Panc1 (cell line): ENCODE measurements at places on chromosomes 4 and X.

- DNase-seq = no peak
These were observed 22.4 kb downstream of the SEC31A start for GRCh38 chr4:82868572-82868971.

- no peak for DNase-seq
These were observed 1794.9 kb upstream of the TENM3 start for GRCh38 chr4:180448306-180448705.

DNA sequence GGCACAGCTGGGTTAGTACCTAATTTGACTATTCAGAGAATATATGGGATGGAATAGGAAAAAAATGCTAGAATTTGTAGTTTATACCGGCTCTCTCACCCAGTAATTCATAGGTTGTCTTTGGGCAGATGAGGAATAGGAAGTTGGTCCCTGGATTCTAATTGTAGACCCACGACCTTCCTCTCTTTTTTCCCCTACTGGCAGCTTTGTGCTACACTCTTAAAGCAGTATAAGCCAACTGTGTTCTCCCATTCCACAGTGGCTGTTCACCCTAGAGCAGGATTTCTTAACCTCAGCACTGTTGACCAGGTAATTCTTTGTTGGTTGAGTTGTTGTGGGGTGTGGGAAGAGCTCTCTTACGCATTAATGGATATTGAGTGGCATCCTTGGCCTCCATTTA lies 92.9 kb downstream of the FNIP2 start:
- no peak for DNase-seq

GRCh38 chr4:80931631-80932081 lies 98.9 kb upstream of the BMP3 start:
- no peak for DNase-seq

DNA sequence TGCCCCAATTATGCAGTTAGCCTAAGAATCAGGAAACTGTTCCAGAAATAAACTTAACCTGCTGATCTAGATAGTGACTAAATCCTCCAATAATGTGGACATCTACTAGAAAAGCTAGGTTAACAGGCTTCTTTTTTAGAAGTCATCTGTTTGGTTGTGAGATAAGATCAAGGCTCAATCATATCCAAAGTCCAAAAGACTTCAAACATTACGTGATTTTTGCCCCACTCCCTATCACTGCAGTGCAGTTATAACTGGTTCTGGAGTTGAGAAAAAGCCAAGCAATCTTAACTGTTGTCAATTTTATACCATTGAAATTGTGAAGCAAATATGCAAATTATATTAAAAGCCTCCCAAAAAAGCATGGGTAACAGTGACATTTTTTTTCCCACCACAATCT lies 781.4 kb downstream of the KLHL13 start:
- no peak for DNase-seq

DNA sequence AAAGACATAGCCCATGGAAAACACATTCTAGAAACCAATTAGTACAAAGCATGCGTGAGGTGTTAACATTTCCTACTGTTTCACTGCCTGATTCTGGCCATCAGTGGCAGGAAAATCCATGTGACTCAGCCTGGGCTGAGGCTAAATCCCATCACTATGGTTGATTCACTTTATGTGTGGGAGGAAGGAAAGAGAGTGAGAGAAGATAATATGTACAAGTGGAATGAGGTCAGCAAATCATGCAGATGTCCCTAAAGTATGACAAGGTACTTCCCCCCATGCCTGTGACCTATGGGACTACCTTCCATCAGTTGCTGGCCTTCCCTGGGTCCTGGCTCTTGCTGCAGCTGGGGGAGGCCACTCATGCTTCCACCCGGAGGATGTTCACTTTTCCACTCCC lies 64.2 kb upstream of the MAP3K15 start:
- DNase-seq = no peak

DNA sequence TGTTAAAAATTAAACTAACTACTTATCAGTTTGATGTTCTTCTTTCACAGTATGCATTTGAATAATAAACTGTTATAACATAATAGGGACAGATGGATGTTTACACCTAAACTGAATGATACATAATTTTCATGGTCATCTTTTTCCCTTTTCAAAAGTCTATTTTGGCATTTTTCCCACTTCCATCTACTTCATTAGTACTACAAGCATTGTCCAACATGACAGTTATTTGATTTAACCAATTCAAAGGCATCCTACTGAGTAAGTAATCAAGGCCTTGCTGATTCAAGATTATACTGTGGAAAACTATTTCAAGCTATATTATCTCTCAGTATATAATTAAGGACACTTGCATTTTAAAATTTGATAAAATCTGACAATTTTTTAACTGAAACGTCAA lies 212.9 kb downstream of the FAT4 start:
- DNase-seq = no peak

DNA sequence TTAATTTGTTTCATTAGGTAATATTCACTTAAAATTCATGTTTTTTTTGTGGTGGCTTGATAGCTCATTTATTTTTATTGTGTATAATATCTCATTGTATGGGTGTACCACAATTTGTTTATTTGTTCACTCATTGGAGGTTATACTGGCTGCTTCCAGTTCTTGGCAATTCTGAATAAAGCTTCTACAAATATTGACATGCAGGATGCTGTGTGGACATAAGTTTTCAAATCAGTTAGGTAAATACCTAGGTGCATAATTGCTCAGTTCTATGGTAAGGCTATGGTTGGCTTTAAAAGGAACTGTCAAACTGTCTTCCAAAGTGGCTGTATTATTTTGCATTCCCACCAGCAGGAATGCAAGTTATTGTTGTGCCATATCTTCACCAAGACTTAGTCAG lies 504.5 kb upstream of the GALNTL6 start:
- DNase-seq = no peak

- no peak for DNase-seq
These were observed 63.8 kb upstream of the RPS6KA3 start for GRCh38 chrX:20330545-20330944.

DNA sequence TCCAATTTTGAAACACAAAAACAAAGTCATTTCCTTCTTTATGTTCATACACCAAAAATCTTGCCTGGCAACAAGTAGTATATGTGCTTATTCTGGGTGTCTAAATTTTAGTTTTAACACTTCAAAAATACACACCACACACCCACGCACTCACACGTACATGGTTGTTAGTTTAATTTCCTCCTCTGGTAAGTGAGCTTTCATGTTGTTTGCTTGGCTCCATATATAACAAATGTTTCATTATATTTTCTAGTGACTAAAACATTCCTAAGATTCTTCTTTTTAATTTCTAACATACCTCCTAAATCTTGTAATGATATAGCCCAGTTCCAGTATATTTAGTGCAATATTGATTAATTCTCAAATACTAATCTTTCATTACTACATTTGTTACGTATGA lies 80.9 kb downstream of the PRDM5 start:
- DNase-seq = no peak

DNA sequence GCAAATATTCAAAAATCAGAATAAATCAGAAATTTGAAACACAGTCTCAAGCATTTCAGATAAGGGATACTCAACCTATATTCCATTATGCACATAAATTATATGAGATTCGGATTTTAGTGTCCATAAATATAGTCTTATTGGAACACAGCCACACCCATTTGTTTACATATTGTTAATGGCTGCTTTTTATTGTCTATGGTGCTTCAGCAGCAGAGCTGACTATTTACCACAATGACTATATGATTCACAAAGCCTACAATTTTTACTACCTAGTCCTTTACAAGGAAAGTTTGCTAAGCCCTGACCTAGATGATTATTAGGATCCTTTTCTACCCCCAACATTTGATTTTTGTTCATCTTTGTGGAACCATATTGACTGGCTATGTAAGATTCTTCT lies 63.9 kb downstream of the IL1RAPL1 start:
- DNase-seq = no peak

- DNase-seq = no peak
These were observed 32.9 kb upstream of the EGFL6 start for GRCh38 chrX:13536551-13536950.

DNA sequence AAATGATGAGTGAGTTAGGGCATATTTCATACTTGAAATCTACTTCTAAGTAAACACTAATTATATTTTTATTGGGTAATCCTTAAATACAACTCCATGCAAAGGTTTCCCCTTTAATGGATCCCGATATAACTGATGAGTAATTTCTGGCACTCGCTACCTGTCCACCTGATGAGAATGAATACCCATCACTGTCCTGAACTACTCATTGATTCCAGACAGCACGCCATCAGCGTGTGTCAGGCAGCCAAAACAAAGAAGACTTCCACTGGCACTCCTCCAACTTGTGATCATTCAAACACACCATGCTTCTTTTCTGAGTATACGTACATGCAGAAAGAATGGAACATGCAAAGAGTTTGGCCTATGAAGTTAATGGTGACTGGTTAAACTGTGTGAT lies 69.4 kb downstream of the HCCS start:
- DNase-seq = no peak

DNA sequence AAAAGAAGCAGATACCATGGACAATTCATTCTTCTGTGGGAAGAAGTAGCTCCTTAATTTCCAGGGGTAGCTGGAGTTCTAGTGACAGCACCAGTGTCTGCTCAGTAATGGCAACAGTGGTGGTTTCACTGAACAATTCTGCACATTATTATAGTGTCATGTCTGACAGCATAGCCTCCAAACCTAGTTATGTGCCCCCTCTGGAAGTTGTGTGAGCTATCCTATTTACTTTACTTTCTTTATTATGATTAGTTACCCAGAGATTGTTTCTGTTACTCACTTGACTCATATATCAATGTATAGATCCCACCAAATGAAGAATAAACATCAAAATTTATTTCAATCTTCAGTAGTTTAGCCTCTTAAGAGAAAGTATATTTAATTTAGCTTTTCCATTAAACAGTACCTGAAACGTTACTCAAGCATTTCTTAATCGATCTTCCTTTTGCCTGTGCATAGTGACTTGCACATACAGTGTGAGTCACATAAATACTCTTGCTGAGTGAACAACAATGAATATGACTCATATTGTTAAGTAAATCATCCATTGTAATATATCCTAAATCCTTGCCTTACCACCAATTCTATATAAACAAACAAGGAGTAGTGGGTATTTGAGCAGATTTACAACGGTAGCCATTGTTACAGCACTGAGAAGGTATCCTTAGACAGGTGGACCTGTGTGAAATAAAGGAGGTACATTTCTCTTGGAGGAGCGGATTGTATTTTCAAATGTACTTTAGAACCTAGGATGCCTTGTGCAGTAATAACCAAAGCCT lies 534.7 kb downstream of the ANKRD50 start:
- peak; percentile 45 for DNase-seq

DNA sequence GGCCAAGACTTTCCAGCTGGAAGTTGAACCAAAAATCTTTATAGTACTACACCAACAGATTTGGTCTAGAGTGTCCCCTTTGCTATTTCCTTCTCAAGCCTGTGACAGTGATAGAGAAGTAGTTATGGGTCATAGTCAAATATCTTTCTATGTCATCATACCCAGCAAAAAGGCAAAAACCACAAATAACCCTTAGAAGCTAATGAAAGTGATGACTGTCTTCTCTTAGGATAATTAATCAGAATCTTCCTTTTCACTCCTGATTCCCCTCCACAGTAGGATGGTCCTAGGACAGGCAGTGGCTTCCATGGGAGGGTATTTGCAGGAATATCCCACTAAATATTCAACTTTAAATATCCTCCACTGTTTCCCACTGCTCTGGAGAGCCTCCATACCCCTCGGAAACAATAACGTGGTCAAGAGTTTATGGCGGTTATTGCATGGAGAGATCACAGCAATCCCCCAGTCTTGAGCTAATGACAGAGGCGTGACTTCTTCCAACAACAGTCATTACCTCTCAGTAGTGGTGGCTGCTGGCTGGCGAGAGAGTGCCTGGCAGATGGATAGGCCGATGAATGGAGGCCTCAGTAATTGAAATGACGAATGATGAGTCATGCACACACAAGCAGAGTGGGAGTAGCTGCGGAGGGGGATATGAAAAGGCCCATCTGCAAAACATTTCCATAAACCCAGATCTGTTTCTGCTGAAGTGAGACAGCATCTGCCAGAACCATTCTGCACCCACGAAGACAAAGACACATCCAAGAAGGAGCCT lies 154.9 kb downstream of the STK32B start:
- DNase-seq = no peak

DNA sequence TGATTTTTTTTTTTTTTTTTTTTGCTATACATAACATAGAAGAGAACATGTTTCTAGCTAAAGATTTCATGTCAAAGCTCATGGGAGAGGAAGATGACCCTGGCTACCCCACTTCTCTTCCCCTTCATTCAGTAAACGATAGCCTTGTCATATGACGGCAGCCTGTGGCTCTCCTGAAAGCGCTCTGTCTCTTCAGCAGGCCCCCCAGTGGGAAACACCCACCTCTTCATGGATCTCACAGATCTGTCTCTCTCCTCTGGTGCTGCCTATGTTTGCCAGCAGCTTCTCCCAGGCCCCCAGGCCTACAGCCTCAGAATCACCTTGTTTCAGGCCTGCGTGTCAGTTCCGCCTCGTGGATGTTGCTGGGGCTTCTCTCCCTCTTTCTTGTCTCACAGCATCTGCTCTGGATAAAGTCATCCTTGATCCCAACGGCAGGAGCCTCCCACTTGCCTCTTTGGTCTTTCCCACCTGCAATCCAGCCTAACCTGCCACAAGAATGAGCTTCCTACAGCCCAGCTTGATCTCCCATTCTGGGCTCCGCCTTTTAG lies 34.6 kb downstream of the RHOH start:
- DNase-seq = no peak

DNA sequence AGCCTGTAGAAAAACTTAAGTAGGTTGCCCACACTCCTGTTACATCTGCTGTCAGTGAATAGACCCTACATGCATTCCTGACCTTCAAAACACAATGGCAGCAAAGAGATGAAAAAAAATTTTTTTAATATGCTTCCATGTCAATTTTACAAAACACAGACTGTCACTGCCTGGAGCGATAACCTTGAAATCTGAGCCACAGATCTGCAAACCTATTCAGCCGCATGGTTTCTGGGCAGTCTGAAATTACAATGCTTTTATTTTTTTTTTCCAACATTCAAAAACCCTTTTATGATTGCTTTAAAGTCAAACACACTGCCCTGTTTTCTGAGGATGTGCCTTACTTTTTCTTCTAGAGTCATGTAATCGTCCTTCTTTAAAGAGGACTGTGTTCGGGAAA lies 264.9 kb upstream of the PUDP start:
- DNase-seq = no peak

- no peak for DNase-seq
These were observed 105.9 kb upstream of the SLC7A11 start for GRCh38 chr4:138348055-138348454.

GRCh38 chr4:4507923-4508322 lies 33.9 kb downstream of the STX18 start:
- no peak for DNase-seq

DNA sequence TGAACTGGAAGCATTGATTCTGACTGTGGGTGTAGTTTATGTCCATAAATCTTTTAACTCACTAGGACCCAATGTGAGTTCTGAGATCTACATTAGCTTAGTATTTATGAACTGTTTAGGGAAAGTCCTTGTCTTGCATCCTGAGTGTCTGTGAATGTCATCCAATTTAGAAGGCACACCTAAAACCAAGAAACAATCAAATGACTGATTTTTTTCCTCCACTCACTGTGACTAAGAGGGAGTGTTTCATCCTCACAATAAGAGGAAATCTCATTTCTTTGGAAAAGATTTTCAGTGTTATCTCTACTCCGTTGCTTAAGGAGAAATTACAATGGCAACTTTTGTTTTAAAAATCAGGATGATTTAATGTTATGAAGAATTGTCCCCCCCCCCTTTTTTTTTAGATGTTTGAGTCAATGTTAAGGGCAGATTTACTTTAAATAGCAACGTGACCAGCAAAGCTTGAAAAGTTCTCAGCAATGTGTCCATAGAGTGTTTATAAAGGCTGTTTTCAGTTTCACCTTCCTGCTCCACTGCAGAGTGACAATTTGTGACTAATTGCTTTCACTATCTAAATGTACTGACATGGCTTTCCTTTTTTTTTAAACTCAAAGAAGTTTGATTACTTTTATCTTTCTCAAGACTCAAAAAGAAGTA lies 173.0 kb downstream of the SPCS3 start:
- DNase-seq = no peak
